ENCODE measurements at places on chromosomes 13 and 19.
A peak's percentile ranks its signal among the peaks of the same experiment; 100 is the strongest.

- DNase-seq = no peak
Measured at GRCh38 chr13:110099922-110100321, 207.0 kb downstream of the COL4A1 start.

DNA sequence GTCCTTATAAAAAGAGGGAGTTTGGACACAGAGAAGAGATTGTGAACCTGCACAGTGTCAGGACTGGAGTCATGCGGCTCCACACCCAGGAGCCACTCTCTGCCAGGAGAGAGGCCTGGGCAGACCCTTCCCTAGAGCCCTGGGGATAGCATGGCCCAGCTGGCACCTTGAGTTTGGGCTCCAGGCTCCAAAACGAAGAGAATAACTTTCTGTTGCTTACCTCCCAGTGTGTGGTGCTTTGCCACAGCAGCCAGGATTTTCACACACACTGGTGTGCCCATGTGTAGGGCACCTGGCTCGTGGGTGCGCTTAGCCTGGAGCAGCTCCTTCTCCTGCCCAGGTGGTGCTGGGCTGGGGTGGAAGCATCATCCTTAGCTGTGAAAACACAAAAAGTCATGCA, 344.3 kb downstream of the TEX29 start:
- DNase-seq = no peak

DNA sequence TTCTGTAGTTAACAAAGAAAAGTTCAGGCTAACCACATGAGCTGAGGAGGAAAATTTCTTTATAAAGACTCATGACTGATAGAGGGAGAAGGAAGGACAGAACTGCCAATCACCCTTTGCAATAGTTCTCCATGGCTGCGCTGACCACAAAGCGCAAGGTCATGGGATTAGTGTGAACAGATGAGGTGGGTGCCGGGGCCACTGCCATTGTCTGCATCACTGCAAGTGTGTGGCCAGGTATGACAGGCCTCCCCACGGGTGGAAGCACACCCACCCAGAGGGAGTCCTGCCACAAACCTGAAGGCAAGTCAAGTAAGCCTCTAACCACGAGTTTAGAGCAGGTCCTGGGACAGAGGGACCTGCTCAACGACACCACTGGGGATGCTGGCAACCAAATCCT, 128.1 kb downstream of the TUBA3C start:
- DNase-seq = no peak

- peak; percentile 14 for DNase-seq
Measured at GRCh38 chr19:43934055-43934984, 762 bp downstream of the ZNF45 start.

DNA sequence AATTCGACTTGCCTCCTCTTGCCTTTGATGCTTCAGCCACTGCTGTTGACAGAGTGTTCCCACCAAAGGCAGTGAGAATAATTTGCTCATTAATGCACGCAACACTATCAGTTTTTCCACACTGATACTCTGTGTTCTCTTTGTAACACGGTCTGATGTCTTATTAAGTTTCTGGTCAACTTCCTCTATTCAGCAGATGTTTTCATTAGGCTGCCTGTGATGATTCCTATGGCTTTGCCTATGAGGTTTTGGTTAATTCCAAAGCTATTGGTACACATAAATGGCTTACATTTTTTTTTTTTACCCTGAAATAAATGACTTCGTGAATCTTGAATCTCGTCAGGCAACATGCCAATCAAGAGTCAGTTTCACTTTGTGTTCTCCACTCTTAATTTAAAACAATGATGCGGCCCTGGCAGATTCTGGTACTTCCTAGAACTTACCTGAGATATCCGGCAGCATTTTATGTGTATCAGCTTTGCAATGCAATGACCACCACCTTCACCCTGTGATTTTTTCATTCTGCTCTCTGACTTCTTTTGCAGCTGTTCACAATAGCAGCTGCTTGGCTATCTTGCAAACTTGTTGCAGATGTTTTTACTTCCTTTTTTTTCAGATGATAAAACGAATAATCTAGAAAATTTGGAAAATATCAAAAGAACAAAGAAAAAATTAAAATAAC, 27.5 kb upstream of the KL start:
- DNase-seq = peak; percentile 16

DNA sequence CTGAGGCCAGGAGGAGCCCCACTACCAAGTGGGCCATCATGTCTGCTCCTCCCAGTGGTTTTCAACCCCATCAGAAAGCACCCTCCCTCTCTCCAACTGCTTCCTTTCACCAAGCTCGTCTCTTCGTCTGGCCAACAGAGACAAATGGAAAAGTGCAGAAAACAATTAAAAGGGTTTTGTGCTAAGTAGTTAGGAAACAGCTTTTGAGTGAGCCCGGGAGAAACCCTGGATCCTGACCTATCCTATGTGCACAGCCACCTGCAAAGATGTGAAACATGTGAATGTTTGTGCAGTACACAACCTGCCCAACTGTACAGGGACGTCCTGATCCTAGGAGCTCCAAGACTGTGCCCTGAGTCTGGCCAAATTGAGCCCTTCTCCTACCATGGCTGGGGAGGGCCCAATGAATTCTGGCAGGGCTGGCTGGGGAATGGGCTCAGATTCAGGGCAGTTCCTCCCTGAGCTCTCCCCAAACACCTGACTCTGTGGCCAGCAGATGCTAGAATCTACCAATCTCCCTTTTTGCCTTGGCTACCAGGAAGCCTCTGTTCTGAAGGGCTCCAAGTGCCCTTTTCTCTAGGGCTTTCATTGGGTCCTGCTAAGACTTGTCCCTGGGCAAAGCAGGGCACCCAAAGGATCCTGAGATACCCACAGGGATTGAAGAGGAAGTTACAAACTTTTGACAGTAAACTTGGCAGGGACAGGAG, 7.9 kb downstream of the TLE5 start:
- DNase-seq = no peak
